MCF 10A (cell line): ENCODE measurements at places on chromosomes 11 and 22. TPM values are rescaled to one million over a fixed set of nuclear protein-coding genes. Genes with fewer than 3 reads are reported as not detected.

CSTPP1 gene
- 19.2 and 22.0 TPM in 2 replicates for total RNA-seq

DNA sequence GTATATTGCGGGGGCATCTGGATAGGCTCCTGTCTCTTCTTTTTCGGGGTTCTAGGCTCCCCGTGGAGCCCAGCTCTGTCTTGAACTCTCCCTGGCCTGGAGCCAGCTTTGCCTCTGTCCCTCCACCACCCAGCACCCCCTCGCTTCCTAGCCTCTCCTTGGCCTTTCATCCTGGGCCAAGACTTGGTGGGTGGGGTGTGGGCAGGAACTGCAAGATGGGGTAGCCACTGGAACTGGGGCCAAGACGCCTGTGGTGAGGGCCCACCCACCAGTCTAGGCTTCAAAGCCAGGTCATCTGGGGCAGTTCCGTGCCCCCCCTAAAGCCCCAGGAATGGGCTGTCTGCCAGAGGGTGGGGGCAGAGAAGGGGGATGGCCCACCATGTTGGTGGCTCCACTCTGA lies 1.7 kb upstream of the CRYBB1 start:
- H3K4me3 ChIP-seq, result no peak overlapping the region
- no peak overlapping the region for H3K27ac ChIP-seq
- H3K36me3 ChIP-seq, result no peaks in the 10 kb centered on the region
- peaks cover 13% of the 10 kb centered on the region for H3K27me3 ChIP-seq

DNA sequence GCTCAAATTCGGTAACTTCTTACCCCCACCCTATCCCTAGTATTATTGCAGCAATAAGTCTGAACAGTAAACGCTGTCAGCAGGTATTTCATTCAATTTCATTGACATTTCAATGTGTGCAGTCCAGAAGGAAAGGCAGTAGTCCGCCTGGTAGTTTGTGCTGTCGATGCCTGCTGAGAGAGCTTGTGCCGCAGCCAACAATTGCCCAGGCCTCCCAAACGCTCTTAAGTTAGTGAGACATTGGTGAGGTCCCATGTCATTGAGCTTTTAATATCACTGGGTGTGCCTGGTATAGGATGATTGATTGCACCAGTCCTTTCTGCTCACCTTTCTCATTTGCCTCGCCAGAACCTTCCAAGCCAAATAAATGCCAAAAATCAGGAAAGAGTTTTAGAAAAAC lies 28.1 kb downstream of the ALKBH3 start:
- H3K27me3 ChIP-seq, result no peaks in the 10 kb centered on the region
- H3K4me1 ChIP-seq, result peaks cover 13% of the 10 kb centered on the region
- no peak overlapping the region for H3K4me3 ChIP-seq
- DNase-seq, result no peak

GRCh38 chr11:125515102-125515439 lies 19.0 kb upstream of the FEZ1 start:
- no peak for DNase-seq
- H3K4me1 ChIP-seq, result peaks cover 11% of the 10 kb centered on the region
- H3K36me3 ChIP-seq, result no peaks in the 10 kb centered on the region
- H3K4me3 ChIP-seq, result no peak overlapping the region
- H3K27ac ChIP-seq, result no peak overlapping the region
- no peaks in the 10 kb centered on the region for H3K27me3 ChIP-seq

DNA sequence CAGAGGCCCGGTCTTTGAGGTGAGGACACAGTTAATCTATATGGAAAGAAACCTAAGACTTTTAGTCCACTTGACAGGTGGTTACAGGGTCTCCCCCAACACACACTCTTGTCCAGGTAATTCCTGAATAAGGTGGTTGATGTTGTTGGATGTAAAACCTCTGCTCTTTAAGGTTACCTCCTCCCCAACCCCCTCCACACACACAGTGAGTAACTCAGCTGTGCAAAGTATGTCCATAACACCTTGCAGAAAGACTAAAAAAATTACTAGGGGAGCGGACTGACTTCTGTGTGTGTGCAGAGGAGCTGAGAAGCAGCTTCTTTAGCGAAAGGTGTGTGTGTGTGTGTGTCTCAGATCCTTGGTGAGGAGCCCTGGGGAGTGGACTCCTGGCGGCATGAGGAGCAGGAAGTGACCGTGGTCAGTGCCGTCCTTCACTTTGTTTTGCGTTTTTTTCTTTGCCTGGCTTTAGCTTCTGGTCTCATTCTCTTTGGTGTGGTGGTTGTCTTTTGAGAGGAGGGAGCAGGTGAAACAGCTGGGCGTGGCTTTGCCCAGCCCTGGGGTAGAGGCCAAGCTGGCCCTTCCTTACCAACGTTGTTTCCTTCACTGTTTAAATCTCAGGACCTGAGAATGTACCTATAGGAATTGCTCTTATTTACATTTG lies 1.7 kb downstream of the ZBED4 start:
- peak; percentile 13 for DNase-seq
- peaks cover 6% of the 10 kb centered on the region for H3K36me3 ChIP-seq
- H3K4me1 ChIP-seq, result peaks cover 13% of the 10 kb centered on the region
- peak overlapping the region; percentile 88 for H3K27ac ChIP-seq
- H3K4me3 ChIP-seq, result peak overlapping the region; percentile 94
